ENCODE measurements at places on chromosomes 4 and X.

- no peak for DNase-seq
These were observed 124.1 kb upstream of the SLIT2 start for GRCh38 chr4:20127626-20128025.

- no peak for DNase-seq
These were observed 106.8 kb upstream of the SLC4A4 start for GRCh38 chr4:71232056-71232430.

GRCh38 chr4:108335081-108335480 lies 166.3 kb upstream of the LEF1 start:
- no peak for DNase-seq

DNA sequence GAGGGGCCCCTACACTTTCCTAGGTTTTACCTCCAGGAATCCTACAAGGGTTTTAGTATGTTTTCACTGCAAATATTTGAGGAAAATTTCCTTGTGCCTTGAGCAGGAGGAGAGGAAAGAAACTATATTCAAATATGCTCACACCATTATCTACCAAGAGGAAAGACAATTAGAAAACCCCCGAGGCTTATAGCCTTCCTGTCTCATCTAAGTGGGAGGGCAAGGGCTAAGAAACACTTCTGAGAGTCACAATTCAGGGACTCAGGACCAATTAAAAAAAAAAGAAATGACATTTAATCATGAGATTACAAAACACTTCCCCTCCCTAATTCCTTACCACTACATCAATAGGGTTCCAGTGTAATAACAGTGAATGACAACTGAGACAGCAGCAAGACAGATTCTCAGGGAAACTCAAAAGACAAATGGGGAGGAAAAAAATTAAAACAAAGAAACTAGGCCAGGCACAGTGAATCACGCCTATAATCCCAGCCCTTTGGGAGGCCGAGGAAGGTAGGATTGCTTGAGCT lies 45.6 kb downstream of the ATRX start:
- no peak for DNase-seq

DNA sequence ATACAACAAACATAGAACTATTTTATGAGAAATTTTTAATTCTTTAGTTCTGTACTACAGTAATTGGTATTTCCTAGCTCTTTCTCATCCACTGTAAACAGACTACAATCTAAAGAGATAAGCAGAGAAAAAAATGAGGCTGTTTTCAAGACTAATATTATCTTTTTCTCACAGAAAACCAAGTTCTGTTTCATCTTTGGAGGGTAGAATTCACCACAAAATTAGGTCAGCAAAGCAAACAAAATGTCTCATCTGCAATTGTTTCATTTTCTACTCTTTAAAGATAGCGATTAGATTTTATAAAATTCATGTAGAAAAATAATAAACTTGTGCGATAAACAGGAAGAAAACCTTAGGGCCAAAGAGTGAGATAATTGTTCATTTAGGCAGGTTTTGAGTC lies 10.8 kb downstream of the APOO start:
- DNase-seq, result no peak

DNA sequence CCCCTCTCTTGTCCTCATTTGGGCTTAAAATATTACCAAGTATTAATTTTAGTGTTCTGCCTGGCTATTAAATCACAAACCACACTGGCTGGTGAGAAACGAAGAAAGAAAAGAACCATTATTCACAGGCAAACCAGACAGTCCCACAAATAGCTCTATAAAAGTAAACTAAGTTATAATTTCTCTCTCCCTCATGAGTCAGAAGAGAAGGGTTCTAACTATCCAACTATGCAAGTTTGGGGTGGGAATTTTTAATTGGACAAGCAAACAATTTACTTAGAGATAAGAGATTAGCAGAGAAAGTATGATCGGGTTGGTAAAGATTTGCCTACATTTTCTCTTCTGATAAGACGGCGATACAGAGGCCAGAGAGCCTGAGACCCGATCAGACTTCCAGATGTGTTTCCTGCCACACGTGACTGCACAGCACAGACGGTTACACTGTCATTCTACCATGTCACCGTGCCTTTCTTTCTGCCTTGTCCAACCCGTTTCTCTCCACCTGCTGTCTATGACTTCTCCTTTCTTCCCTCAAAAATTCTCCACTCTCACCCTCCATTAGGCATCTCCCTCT lies 52.3 kb downstream of the MEPE start:
- DNase-seq, result no peak

DNA sequence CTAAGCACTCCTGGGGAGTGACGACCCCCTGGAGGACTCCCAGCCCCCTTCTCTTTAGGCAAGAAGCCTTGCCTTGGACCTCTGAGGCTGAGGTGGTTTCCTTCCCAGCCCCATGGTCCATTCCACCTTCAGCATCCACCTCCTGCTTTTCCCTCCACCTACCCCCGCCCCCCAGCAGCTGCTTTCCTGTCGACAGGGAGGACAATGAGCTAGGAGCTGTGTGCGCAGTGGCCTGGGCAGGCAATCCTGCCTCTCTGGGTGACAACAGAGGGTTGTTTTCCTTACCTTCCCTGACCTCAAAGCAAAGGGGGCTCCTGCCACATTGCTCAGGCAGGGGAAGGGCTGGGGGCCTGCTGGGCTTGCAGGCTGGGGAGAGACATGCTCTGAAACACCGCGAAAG lies 123.5 kb downstream of the BCOR start:
- no peak for DNase-seq

DNA sequence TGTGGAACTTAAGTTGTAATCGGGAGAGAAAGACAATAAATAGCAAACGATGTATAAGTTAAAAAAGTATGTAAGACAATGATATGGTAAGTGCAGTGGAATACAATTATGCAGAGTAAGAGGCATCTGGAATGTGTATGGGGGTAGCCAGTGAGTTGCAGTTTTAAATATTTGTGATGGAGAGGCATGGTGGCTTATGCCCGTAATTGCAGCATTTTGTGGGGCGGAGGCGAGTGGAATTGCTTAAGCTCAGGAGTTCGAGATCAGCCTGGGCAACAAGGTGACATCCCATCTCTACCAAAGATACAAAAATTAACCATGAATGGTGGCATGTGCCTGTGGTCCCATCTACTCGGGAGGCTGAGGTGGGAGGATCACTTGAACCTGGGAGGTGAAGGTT lies 52.5 kb upstream of the WDFY3 start:
- no peak for DNase-seq

GRCh38 chr4:177505171-177505615 lies 63.0 kb upstream of the AGA start:
- DNase-seq, result no peak
